ENCODE measurements at places on chromosomes 16 and 17. TPM values are rescaled to one million over a fixed set of nuclear protein-coding genes. Genes with fewer than 3 reads are reported as not detected.

Gene HS3ST3A1
- not detected for total RNA-seq

Gene ZNF19
- 1.6 TPM for total RNA-seq

Gene CIITA
- total RNA-seq, result not detected

Gene FOXJ1
- 0.23 TPM for total RNA-seq

Gene NPIPA3
- total RNA-seq, result 0.70 TPM

Gene TNK1
- total RNA-seq, result 7.7 TPM

Gene OR2C1
- not detected for total RNA-seq

Gene SULT1A4
- total RNA-seq, result 0.76 TPM

Gene TEX14
- total RNA-seq, result not detected

Gene GRAPL
- total RNA-seq, result not detected

Gene PALB2
- 8.6 TPM for total RNA-seq

Gene TMEM98
- total RNA-seq, result 57.0 TPM

Gene PRR29
- total RNA-seq, result 0.19 TPM

Gene ZFP90
- 43.9 TPM for total RNA-seq

Gene NOXO1
- total RNA-seq, result 1.2 TPM

Gene MPG
- 105 TPM for total RNA-seq

Gene BAIAP3
- total RNA-seq, result under 0.01 TPM

Gene SRCIN1
- total RNA-seq, result 1.0 TPM

Gene PPP1R27
- not detected for total RNA-seq

Gene NPTX1
- total RNA-seq, result 0.08 TPM

Gene INPP5K
- 16.0 TPM for total RNA-seq

Gene THOC6
- 22.3 TPM for total RNA-seq

Gene BCAR1
- total RNA-seq, result 93.0 TPM

Gene PIGS
- 39.9 TPM for total RNA-seq

Gene C16orf92
- not detected for total RNA-seq

Gene SPEM2
- not detected for total RNA-seq

Gene DOC2B
- not detected for total RNA-seq

Gene BCL6B
- total RNA-seq, result not detected

Gene RNU2-1
- total RNA-seq, result not detected

Gene CD7
- not detected for total RNA-seq

Gene FOXL1
- total RNA-seq, result 6.0 TPM

Gene PER1
- 33.2 TPM for total RNA-seq

Gene SLC16A11
- total RNA-seq, result not detected

Gene PRRT2
- total RNA-seq, result not detected

Gene KIF2B
- not detected for total RNA-seq

Gene ZMYND15
- total RNA-seq, result 0.08 TPM

Gene RSKR
- 3.0 TPM for total RNA-seq

Gene GPR179
- total RNA-seq, result not detected

Gene ZFPM1
- total RNA-seq, result 1.2 TPM

Gene MED13
- total RNA-seq, result 27.4 TPM

Gene NUBP1
- 31.3 TPM for total RNA-seq

Gene CMTR2
- 27.5 TPM for total RNA-seq

Gene DUS2
- 27.6 TPM for total RNA-seq

Gene MYCBPAP
- total RNA-seq, result 0.62 TPM

Gene ATP5PD
- total RNA-seq, result 333 TPM

Gene CD300E
- not detected for total RNA-seq

Gene ADAD2
- total RNA-seq, result not detected

Gene TBX2
- 0.38 TPM for total RNA-seq

Gene CCL16
- total RNA-seq, result not detected

Gene CES1
- not detected for total RNA-seq

Gene TP53TG3D
- total RNA-seq, result not detected

Gene TMED6
- total RNA-seq, result not detected

Gene CD79B
- total RNA-seq, result not detected

Gene GLIS2
- total RNA-seq, result 1.0 TPM

Gene DGKE
- 2.8 TPM for total RNA-seq

Measured in hair follicular keratinocyte (primary cell).